Left ventricle myocardium inferior (tissue), 1 donor: ENCODE measurements at places on chromosomes 2 and 18.

GRCh38 chr18:69817335-69817940 lies 130.2 kb downstream of the CD226 start:
- DNase-seq: no peak

- DNase-seq: no peak
Measured at GRCh38 chr2:164879901-164880535, 38.4 kb upstream of the COBLL1 start.

DNA sequence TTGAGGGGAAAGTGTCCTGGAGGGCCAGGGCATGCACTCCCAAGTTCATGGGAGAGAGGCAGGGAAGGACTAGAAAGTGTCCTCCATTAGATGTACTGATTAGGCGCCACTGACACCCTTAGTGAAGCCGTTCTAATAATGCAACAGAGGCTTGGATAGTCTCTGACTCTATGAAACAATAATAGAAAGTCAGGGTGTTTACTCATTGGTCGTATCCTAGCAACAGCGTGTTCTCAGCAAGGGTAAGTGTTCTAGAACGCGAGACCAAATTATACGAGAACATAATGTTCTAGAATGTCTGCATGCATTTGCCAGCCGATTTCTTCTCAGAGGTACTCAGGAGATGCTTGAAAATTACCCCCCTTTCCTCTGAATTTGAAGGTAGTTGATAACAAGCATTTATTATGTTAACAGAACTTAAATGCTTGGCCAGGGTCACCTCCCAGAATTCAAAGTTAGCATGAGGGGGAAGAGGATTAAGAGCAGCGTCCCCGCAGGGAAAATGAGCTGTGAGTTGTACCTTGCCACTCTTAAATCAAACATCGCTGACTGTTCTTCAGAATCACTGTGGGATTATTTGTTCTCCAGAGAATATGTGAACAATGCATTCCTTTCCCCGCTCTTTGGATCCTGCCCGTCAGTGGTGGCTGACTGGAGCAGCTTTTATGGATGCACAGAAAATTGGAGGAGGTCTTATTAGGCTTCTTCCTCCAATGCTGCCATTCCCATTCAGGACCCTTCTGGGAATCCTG lies 33.7 kb upstream of the PDIA6 start:
- DNase-seq: no peak

DNA sequence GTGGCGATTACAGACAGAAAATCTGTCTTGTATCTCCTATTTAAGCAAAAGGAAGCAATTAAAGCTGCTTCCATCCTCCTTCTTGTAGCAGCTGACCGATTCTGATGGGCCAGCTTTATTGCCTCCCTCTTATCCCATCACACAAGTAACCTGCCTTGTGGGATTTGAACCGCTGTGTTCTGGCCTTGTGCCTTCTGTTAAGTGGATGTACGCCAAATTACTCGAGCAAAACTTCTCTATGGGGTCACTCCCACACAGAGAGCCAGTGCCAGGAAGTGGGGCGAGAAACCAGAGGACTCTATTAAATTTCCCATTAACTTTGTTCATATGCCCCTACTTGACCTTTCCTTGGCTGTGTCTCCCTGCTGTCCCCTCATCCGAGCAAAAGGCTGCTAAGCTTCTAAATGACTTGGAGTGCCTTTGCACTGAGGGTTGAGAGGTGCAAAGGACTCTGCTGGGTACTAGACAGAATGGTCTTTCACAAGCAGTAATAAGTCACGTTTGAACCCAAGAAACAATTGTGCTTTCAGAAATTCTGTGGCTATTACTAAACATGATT lies 672.5 kb downstream of the MBD2 start:
- DNase-seq: peak; percentile 18

DNA sequence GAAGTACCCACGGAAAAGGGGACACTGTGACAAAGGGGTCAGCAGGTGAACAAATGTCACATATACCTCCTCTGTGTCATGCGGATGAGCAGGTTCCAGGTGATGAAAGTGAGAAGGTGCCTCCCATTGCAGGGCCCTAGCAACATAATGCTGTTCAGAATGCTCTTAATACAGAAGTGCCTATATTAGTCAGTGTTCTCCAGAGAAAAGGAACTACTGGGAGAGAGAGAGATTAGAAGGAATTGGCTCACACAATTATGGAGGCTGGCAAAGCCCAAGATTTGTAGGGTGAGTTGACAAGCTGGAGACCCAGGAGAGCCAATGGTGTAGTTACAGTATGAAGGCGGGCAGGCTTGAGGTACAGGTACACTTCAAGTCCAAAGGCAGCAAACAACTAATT lies 98.1 kb upstream of the CDC42EP3 start:
- no peak for DNase-seq

DNA sequence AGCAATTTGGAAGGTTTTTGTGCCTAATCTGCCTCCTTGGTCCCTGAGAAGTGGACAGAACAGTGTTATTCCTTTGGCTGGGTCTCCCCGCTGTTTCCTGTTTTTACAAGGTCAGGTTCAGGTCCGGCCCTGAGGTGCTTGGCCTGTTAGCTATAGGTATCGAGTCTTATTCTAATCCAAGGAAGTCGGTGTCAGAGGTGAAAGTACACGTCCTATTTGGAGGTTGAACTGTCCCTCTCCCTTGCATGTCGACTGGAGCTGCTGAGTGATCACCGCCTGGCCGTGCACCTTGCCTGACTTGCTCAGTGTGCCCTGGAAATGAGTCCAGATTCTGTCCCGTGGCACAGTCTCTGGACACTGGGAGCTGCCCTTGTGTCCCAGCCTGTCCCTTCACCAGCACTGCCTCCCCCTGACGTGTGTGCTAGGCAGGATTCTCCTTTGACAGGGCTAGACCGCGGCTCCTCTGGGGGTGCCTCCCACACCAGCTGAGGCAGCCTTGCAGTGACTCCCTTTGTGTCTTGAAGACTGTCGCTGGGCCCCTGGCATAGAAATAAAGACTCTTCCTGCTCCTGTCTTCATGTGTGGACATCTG lies 65.7 kb upstream of the RBM44 start:
- DNase-seq: peak; percentile 73

GRCh38 chr2:37698931-37699481 lies 27.6 kb upstream of the CDC42EP3 start:
- no peak for DNase-seq

- DNase-seq: no peak
Measured at GRCh38 chr18:32139835-32140283, 48.2 kb downstream of the RNF138 start.

DNA sequence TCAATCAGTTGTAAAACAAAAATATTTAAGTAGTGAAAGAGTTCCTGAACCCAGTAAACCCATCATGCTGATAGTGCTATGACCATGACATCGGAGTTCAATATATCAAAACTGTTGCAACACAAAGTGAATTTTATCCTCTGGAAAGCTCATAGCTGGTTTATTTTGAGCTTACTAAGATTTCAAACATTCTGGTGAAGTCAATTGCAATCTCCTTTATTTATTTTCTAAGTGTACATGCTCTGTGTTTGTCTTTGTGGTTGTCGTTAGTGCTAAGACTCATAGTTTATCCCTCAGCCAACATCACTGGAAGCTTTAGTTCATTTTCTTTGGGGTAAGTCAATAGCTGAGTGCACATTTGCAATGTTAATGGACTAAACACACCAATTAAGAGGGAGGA lies 91.9 kb downstream of the QPCT start:
- no peak for DNase-seq

DNA sequence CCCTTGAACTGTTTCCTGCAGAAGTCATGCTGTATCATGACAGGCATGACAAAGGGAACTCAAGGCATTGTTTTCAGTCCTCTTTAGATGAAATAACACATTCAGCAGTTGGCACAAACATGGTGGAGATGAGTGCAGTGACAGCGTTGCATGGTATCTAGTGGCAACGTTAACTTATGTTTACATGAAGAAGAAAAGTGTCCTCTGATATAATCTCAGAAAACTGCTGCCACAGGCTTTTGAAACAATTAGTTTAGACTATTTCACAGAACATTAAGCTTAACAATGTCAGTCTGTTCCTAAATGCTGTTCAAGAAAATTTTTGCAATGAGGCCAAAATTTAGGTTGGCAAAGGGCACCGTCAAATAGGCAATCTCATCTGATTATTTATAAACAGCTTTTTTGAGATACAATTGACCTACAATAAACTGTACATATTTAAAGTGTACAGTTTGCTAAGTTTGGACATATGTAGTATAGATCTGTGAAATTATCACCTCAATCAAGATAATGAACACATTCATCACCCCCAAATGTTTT lies 64.7 kb downstream of the LYPD6B start:
- no peak for DNase-seq

- no peak for DNase-seq
Measured at GRCh38 chr2:236944561-236944960, 141.1 kb upstream of the COPS8 start.

DNA sequence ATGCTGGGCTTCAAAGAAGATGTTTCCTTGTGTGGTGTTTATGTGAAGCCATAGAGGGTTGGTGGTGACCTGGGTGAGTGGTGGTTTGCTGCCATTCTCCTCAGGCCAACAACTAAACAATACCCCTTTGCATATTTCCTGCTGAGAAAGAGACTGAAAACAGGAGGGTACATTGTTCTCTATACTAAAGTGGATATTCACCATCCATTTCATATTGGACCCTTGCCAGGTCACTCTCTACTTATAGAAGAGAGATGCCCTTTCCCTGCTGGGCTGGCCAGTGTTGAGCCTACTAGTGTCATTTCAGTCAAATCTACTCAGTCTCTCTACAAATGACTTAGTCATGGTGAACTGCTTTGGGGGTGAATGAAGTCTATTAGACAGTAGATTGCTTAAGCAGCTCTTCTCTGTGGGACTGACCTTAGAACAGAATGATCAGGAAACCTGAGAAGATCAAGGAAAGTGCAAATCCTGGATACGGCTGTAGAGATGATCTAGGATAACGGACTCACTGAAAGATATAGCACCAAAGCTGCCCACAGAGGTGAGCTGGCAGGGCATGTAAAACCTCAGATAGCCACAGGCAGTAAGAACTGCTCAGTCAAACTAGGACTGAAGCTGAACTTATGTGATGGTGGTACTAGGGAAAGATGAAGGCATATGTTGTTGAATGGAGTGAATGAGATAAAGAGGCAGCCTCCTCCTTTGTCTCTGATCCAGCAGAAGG lies 154.9 kb downstream of the MYO3B start:
- DNase-seq: no peak

DNA sequence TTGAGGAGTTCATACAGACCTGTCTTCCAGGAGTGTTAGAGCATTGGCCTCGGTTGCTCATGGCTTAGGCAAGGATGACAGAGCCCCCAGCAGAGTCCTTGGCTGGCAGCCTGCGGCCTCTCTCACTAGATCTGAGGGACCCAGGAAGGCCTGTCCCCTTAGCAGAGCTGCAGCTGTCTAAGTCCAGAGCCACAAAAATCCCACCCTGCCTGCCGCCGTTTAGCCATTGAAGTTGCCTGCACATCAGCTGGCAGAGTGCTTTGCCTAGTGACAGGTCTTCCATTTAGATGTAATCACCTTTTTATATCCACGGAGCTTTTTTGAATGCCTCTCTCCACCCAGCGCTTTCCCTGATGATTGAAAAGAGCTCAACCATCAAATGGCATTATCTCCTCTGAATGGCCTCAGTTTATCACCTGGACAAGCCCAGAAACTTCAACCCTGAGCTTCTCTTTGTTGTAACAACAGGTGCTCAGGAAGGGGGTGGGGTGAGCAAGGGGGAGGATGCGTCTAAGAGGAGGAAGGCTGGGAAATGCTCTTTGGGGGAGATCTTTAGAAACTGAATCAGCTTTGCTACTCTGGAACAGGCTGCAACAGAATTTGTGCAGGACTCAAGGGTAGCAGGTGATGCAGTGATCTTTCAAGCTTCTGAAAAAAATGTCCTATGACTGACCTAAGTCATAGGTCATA lies 71.9 kb downstream of the TNP1 start:
- DNase-seq: no peak

- no peak for DNase-seq
Measured at GRCh38 chr18:10015941-10016819, 102.4 kb downstream of the VAPA start.

DNA sequence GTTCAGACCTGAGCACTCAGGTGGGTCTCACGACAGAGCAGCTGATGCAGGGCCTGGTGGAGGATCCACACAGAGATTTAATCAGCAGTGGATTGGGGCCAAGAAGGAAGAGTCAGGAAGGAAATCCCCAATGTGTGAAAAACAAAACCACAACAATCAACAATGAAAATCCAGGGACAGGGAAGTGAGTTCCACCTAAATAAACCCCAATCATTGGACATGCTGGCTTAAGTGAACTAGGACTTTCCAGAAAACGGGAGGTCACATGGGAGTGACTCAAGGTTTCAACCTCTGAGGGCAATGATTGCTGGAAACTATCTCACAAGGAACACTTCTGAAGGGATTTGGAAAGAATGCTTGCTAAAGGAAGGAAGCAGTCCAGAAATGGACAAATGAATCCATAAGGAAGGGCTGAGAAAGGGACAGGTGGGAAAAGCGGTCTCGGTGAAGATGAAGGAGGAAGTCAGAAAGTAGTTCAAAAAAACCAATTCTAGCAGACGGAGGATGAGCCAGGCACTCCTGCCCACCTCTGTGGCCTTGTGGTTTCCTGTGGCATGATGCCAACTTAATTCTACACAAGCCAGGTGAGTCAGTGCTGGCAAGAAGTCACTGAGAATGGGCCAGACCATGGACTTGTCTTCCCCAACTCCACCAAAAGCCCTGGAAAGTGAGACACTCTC lies 15.4 kb upstream of the XDH start:
- no peak for DNase-seq

DNA sequence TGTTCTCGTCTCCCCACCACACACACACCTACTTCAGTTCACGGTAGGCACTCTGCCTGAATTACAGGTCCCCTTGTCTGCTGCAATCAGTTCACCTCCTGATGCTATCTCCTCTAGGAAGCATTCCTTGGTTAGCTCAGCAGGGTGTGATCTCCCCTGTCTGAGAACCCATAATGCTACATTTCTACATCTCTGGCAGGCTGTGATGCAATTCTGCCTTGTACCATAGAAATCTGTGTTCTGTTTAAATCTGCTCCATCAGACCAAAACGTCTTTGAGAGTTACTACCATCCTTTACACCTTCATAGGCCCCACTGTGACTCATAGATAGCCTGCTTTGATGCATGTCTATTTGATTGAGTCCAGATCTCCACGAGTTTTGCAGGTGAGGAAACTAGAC lies 103.9 kb downstream of the TTC32 start:
- DNase-seq: no peak

DNA sequence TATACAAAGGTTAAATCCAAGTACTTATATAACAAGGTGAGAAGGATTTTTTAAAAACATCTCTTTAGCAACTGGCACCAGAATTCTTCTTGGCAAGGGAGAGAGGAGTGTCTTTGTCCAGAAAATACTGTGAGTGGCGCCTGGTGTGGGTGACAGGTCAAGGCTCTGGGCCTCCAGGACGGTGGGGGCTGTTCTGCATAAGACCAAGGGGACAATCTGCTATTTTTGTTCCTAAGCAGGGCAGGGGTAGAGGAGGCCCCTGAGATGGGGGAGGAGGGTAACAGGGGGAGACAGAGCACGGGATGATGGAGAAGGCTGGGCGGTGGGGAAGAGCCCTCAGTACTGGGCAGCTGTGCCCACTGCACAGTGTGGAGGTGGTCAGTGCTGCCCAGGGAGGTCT lies 51.6 kb upstream of the TAF1B start:
- DNase-seq: peak; percentile 9
